NCI-H524 treated with DMSO at 0.1 percent for 48 hours (cell line): ENCODE measurements at places on chromosomes 2 and 18.

- no peak for DNase-seq
Measured at GRCh38 chr18:45828917-45829811, 3.7 kb downstream of the SIGLEC15 start.

- DNase-seq, result no peak
Measured at GRCh38 chr2:218607436-218608115, at the start of gene PLCD4. TSS of gene PLCD4 (plus strand) at chr2:218607899. CDS start at chr2:218615740, 7,841 bp downstream.

DNA sequence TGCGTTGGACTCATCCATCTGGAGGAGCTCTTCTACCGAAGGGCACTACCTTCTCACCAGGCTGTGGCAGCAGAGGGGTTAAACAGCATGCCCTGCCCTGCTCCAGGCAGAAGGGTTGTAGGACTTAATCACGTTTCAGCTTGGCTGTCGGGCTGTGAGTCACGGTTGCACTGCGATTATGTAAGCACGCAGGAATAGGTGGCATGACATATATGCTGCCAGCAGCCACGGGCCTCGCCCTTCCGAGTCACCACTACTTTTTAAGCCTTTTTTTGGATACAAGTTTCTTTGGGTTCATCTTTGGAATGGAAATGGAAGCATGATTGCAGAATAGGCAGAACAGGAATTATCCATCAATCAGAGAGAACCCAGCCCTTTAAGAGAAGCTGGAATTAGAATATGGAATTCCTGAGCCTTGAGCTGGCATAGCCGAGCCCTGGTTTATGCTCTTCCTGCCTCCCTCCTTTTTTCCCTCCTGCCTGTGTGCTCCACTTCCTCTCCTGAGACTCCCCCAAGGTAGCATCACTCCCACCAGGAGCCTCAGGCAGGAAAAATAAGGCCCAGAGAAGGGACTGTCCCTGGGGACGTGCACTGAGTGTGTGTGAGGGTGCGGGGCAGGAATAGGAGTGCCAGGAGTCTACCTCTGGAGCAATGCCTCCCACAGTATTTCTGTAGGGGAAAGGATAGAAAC, 86.8 kb downstream of the SEMA4F start:
- no peak for DNase-seq

- DNase-seq, result no peak
Measured at GRCh38 chr2:9644603-9645002, 13.8 kb upstream of the YWHAQ start.

DNA sequence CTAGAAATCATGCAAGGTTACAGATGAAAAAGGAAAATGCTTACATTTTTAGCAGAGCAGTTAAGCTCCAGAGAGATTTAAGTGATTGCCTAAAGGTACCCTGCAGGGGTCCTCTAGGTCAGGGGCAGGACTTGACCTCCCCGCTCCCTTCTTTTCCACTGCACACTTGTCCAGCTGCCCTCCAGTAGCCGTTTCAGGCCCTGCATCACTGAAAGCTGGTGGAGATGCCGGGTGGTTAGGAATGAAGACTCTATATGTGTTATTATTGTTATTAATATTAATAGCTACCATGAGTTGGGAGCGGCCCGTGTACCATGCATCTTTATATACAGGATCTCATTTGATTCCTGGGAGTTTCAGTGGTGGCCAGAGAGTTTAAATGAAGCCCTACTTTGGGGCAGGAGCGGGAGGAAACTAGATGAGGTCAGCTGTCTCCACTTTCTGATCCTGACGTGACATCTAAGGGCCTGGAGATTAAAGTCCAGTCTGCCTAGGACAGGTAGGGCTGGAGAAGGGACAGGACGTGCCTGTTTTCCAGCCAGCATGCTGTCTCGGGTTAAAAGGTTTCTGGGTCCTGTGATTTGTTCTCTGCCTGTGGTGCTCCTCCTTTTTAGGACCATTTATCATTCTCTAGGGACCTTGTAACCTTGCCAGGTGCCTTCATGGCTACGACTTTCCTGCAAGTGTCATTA, 2.1 kb downstream of the TMEM37 start:
- no peak for DNase-seq

- no peak for DNase-seq
Measured at GRCh38 chr2:88733155-88733902, 41.9 kb downstream of the RPIA start.

DNA sequence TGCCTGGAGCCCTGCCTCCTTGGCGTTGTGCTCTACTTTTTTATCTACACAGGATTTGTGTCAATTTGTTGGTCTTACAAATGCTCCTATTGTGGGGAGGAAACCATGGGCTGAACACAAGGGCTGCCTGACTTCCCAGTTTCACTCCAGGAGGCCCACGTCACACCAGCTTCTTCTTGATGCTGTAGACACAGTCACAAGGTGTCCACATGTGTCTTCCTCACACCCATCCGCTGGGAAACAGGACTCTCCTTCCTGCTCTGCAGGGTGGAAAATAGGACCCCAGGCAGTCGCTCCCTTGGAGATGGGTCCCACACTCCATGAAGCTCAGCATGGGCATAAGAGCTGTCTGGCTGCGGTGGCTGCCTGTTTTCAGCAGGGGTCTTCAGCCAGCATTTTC, 468.2 kb downstream of the EPHA4 start:
- no peak for DNase-seq

DNA sequence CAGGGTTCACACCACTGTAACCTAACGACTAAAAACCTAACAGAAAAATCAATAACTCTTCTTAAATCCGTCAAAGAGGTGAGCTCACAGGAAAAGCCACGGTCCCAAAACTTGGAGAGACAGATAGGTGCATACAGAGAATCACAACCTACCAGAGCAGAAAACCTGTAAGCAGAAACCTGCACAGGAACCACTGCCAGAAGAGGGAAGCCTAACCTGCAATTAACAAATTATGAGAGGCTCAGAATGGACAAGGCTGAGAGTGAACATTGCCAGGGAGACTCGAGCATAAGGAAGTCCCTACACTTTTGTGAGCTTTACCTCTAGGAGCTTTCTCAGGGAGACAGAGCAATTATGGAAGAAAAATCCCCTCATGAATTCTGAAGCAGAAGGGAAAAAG, 156.2 kb upstream of the NETO1 start:
- DNase-seq, result no peak

DNA sequence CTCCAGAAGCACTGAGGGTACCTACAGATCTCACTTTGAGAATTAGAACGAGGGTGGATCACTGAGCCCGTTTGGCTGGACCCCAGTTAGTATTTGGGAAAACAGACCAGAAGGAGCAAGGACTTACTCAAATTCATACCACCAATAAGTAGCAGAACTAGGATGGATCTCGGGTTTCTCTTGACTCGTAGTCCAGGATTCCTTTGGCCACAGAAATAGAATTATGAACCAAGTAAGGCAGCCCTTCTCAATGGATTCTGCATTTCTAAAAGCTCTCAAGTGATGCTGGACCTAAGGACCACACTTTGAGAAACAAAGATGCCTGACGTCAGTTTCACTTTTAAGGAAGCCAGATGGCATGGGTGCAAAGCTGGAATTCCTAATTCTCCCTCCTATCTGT, 153.0 kb downstream of the KLHL29 start:
- no peak for DNase-seq

DNA sequence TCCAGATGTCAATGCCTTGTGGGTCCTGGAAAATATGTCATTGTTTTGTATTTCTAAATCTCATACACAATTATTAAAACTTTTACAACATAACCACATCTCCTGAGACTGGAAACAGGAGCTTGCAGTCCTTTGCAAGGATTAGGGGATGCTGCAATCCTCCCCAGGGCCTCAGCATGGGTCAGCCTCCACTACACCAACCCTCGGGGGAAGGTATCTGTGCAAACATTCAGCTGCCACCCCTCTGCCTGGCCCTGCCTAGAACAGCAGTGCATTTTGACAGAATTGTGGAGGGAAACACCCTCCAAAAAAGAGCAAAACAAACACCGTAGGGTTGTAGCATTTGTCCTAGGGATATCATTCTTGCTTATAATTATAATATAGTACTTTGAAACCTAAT, 4.2 kb upstream of the UPP2 start:
- DNase-seq, result no peak

GRCh38 chr2:148592791-148593190, 51.8 kb upstream of the EPC2 start:
- no peak for DNase-seq

DNA sequence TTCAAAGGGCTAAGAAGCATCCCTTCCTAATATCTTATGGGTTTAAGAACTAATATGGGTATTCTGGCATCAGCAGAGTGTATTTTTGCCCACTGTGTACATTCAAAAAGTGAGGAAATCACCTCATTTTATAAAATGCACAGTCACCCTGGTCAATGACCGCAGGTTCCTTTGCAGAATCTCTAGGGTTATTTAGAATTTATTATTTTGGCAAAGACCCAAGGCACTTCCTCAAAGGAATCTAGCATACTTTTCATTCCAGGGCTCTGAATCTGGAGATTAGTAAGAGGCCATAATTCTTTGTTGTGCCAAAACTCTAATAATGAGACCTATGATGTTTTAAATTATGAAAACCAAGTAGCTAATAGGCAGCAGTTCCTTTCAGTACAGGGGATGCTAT, 27.2 kb upstream of the CDH2 start:
- no peak for DNase-seq

DNA sequence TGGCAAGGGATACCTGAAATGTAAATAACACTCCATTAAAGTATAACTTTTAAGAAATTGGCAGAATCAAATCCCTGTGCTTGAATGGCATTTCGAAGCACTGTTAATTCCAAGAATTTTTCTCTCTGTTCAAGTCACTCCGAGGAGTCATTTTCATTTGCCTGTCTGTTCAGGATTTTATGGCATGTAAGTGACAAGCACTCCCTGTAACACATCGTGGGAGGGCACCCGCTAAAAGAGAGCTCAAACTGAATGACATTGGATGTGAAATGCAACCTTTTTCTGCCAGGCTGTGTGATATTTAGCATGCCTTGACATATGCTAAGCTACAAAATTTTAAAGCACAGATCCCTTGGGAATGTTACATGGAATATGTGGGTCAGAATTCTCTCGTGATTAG, 339.6 kb downstream of the LRRTM1 start:
- no peak for DNase-seq

DNA sequence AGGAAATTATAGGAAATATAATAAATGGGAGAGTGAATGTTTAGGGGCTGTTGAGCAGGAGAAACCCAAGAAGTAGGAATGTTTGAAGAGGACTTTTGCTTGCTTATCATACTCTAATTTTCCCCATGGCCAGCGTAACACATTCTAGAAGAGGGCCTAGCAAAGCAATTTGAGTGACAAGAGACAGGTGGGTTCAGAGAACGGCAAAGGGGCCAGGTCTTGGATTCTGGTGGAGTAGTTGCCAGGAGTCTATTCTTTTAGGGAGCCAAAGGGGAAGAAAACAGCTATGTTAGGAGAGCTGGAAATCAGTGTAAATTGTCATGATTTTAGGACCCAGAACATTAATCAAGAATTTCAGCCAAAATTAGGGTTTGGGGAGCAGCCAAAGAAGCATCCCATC, 96.5 kb downstream of the COL5A2 start:
- no peak for DNase-seq

- DNase-seq, result no peak
Measured at GRCh38 chr2:127293748-127294562, at the start of gene ERCC3. TSS of gene ERCC3 (minus strand) at chr2:127294144. CDS start at chr2:127294081, 63 bp downstream.

- no peak for DNase-seq
Measured at GRCh38 chr2:227849906-227850305, 21.5 kb upstream of the DAW1 start.

DNA sequence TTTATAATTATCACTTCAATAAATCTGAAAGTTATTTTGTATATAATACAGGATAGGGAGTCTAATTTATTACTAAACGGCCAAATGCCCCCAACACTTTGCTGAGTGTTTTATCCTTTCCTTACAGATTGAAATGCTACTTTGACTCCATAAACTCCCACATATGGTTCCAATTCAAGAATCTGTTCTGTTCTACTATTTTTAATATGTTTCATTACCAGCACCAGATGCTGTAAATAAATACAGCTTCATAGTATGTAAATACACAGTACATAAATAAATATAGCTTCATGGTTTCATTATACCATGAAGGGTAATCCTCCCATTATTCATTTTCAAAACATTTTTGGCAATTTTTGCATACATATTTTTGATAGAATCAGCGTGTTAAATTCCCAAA, 34.0 kb upstream of the MREG start:
- no peak for DNase-seq

DNA sequence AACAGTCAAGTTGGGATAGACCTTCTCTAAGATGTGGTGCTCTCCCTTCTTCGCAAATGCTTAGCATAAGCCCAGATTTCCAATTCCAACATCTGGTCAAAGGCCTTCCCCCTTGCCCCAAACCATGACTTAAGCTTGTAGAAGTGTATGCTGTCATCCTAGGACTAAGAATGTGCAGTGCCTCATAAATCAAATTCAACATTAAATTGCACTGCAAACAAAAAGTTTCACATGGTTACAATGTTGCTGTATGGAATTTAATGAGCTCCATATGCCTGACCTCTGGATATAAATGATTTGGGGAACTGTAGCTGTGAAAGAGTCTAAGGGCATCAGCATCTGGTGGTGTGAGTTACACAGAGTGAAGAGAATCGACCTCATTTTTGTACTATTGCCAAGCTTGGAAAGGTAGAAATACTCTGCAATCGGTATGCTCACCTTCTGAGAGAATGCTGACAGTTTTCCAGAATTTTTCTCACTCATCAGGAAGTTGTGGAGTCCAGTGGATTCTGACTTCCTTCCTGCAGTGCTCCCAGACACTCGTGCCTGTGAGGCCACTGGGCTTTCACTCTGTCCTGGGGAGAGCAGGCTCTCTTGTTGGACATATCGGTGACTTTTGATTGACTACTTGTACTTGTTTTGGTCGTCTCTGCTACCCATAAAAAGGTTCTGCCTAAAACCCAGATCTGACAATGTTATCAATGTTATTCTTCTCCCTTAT, 40.6 kb downstream of the FASTKD2 start:
- no peak for DNase-seq

GRCh38 chr18:318791-319291, 51.0 kb upstream of the THOC1 start:
- no peak for DNase-seq

DNA sequence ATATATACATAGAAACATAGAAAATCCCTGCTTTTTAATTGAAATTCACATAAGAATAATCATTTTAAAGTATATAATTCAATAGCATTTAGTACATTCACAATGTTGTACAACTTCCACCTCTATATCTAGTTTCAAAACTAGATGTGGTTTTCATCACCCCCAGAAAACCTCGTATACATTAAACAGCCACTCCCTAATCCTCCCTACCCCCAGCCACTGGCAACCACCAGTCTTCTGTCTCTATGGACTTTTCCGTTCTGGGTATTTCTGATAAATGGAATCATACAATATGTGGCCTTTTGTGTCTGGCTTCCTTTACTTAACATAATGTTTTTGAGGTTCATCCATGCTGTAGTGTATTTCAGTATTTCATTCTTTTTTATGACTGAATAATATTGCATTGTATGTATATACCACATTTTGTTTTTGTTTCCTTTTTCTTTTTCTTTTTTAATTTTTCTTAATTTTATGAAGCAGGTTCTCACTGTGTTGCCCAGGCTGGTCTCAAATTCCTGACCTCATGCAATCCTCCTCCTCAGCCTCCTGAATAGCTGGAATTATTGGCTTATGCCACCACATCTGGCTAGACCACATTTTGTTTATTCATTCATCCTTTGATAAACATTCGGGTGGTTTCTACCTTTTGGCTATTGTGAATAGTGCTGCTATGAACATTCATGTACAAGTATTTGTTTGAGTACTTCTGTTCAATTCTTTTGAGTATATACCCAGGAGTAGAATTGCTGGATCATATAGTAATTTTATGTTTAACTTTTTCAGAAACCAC, 50.6 kb upstream of the RNF152 start:
- no peak for DNase-seq
